ENCODE measurements at places on chromosomes 2 and 18.

- no peak for DNase-seq
These were observed 46.8 kb upstream of the ACTR3 start for GRCh38 chr2:113842919-113843736.

DNA sequence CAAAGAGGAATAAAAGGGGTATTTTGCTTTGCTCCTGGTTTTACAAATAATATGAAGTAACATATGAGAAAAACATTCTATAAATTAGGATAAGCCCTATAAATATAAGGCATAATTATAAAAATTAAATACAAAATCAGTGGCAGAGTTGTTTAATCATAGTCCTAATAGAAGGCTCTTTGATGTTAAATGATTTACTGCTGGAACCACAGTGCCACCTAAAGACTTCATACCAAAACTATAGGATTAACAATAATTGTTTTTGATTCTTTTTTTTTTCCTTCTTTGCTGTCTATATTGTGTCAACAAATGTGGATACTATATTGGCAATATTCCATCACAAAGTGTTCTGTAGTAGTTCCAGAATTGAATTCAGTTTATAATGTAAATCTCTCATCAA is 837.7 kb upstream of the SLC39A10 start:
- DNase-seq = no peak

DNA sequence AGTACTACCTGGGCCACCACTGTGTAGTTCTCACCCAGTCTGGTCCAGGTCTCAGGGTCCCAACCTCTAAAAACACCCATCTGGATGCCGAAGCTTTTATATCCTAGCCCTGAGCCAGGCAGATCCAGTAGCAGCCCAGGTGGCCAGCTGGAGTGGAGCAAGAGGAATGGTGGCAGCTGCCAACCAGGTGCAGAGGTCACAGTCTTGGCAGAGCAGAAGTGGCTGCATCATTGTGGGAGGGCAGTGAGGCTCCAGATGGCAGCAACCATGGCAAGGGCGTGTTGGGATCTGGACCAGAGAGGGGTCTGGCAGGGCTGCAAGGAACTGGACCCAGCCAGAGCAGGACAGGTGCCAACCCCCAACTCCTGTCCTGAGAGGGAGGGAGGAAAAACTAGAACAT is 72.2 kb upstream of the AGAP1 start:
- DNase-seq = no peak

- no peak for DNase-seq
These were observed 86.0 kb downstream of the WDSUB1 start for GRCh38 chr2:159200498-159200897.

GRCh38 chr18:3461704-3462103 is 11.7 kb downstream of the TGIF1 start:
- no peak for DNase-seq

- no peak for DNase-seq
These were observed 22.5 kb upstream of the RAB27B start for GRCh38 chr18:54805571-54806334.

DNA sequence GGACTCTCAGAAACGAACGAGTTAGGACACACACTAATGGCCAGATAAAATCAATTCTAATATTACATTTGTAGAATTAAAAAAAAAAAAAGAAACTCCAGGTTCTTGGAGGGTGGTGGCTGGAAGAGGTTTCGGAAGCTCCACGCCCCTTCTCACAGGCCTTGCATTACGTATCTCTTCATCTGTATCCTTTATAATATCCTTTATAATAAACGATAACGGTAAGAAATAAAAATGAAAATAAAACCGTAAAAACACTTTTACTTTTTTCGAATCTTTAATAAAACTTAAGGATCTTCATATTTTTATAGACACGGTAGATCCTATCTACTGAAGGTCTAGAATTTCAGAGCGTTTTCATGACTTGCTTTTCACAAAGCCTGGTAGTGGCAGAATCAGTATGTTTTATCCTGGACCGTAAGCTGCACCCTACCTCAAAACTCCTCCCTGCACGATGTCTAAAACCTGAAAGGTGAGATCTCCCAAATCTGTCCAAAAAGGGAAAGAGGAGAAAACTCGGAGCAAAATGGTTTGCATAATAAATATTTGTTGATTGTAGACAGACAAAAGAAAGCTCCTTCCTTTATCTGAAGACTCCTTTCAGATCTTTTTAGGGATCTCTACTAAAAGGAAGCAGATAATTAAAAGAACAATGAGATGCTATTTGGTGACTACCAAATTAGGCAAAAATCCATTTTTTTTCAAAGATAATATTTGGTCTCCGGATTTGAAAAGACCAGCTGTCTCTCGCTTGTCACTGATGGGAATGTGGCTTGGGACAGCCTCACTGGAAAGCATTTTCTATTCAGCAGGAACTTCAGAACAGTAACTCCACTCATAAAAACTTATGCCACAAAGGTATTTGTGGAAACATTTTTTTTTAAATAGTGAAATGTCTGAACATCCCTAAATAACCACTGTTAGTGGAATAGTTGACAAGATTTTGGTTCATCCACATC is 2.0 kb upstream of the CXCR4 start:
- no peak for DNase-seq

- no peak for DNase-seq
These were observed 3.7 kb downstream of the ADNP2 start for GRCh38 chr18:80112624-80113248.

DNA sequence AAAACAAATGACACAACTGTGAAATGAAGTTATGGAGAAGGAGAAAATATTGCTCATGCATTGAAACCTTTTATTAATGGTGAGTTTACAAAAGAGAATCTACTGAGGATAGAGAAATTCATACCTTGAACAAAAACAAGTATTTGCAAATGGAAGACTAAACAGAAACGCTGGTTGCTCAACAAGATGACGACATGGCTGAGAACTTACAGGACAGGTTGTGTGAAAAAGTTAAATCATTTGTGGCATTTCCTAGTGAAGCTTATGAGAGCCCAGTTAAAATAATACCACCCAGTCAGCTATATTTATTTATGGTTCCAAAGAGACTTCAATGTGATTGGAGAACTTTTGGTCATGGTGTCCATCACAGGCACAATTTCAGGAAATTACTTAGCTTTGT is 148.6 kb upstream of the PKDCC start:
- no peak for DNase-seq
